Activated naive CD4-positive, alpha-beta T cell (primary cell): ENCODE measurements at places on chromosomes 3 and 15.

DNA sequence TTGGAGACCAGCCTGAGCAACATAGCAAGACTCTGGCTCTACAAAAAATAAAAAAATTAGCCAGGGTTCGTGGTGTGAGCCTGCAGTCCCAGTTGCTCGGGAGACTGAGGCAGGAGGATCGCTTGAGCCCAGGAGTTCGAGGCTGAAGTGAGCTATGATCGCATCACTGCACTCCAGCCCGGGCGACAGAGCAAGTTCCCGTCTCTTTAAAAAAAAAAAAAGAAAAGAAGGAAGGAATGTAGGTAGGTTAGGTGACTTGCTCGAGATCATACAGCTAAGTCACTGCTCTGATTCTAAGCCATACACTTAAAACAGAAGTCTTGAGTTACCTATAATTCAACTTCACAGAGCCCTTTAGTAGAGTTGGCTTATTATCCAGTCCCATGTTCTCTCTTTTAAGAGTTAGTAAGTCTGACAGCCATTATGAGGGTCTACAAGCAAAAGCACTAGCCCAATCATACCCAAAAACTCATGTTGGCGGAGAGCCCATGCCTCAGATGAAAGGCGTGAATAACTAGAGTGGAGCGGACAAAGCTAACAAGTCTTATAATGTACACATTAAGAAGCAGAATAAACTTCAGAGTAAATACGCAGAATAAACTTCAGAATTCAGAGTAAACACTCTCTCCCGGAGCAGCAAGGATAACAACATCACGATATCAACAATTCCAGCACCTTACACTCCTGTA is 768 bp downstream of the AAGAB start:
- no peak for DNase-seq

GRCh38 chr15:89787944-89788343 is 11.8 kb downstream of the MESP2 start:
- no peak for DNase-seq

DNA sequence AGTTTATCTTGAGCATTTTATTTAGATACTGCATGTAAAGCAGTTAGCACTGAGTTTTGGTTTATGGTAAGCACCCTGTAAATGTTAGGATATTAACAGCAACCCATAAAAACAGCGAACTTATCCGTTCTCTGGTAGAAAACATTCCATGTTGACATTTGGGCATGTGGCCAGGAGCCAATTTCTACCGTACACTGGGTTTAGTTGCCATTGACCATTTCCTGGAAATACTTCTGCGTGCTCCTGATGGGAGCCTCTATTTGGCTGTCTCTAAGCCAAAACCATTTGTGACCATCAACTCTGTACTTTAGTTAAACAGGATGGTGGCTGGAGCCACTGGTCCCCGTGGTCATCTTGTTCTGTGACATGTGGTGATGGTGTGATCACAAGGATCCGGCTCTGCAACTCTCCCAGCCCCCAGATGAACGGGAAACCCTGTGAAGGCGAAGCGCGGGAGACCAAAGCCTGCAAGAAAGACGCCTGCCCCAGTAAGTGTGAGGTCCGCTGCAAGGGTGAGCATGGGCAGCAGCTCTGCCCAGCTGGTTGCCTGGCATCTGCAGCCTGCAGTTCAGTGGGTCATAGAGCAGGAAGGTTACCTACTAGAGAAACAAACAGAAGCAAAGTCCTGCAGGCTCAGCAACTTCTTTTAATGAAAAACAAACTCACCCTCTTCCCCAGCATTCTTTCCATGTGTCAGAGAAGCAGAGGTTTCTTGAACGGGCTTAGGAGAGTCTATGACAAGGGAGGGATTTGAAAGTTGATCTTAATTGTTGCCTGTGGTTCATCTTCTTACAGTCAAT is 7.1 kb downstream of the THBS1 start:
- no peak for DNase-seq

DNA sequence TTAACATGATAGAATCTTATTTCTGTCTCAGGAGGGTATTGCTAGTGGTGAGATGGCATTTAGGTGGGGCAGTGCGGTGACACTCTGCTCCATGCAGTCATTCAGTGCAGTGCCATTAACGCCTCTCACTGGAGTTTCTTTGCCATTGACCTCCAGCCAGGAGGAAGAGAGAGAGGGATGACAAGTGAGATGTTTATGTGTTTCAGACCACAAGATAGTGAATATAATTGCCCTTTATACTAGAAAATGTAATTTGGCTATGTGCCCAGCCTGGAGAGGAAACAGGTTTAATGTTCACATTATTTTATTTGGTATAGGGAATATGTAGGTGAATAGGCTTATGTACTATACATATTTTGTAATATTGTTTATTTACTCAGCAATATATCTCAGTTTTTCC is 84.5 kb downstream of the ZIC1 start:
- no peak for DNase-seq

GRCh38 chr3:150144191-150144708 is 173.6 kb upstream of the PFN2 start:
- no peak for DNase-seq

DNA sequence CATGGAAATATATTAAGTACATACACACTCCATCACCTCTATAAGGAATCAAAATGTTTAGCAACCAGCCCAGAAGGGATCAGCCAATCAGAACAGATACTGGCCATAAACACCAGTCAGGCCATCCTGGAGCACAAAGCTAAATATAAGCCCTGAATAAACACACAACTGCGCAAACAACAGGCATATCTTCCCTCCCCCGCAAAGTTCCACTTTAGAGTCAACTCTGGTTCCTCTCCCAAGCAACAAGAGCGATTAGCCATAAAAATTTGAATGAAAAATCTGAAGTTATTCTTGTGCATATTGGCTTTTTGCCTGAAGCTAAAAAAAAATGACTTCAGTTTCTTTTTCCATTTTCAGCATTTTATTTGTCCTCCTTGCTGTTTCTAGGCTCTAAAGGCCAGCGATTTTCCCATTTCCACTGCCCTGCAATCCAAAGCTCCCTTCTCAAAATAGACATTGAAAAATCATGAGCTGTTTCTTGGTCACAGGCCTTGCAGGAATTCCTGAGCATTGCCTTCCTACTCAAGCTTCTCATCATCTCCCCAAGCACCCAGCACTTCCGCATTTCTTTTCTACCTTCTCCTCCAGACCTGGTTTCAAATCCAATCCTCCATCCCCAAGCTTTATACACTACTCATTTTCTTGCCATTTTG is 247.9 kb downstream of the ZMAT3 start:
- no peak for DNase-seq

DNA sequence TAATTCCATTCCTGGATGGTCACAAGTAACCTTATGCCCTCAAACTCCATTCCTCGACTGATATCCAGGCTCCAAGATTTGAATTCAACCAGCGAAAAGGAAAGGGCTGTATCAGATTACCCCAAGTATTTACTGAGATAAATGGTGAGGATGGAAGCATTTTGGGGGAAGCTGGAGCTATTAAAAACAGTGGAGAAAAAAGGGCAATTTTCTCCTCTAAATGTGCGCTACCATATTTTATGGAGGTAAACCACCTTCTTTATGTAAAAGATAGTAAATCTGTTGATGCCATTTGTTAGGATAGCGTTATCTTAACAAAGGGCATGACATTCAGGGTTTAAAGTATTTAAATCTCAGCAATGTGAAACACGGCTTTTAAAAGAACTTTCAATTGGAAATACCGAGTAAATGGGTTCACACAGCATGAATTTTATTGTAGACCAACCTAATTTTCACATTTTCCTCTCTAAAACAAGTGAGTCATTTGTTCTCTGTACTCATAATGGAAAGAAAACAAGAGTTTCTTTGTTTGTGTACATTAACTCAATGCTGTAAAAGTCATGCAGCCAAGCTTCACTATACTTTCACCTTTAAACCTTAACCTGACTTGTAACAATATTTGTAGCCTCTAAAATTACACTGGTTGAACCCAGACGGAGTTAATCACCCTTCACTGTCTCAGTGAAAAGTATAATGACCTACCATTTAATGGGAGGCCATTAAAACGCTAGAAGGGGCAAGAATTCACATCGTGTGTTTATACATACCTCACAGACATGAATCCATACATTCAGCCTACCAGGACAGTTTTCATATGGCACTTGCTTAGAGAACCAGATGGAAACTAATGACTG is 773.4 kb downstream of the ROBO1 start:
- DNase-seq: no peak

DNA sequence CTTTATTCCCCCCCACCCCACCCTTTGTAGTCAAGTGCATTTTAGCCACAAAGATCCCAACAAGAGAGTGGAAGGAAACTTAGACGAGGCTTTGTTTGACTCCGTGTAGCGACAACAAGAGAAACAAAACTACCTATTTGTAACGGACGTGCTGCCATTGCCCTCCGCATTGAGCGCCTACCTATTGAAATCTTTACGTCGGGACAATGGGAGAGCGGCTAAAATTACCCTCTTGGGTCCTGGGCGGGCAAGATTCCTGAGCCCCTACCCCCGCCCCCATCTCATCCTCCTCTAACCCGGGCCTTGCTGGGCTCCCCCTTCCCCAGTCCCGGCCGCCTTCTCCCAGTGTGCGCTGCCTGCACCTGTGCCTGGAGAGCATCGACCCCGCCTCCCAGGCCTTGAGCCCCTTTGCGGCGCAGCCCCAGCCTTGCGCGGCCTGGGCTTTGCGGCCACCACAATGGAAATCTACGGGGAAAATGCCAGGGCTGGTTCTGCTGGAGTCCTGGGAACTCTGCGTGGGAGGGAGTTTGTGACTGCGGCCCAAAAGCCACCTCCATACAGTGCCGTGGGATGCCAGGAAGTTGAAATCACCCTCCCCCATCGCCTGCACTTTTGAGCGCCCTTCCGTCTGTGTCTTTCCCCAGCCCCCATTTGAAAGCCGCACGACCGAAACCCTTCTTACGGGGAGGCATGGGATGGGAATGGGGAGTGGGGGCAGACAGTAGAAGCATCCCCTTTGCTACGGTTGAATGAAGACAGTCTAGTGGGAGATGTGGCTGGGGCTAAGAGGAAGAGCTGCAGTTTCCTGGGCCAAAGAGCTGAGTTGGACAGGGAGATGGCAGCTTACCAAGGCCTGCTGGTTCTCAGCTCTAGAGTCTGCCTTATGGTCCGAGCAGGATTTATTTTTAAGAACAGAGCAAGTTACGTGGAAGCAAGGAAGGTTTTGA is 1.1 kb upstream of the SOX2 start:
- no peak for DNase-seq

GRCh38 chr3:155805802-155806618 is at the start of gene C3orf33:
Gene C3orf33 (minus strand): TSS chr3:155806278. CDS start chr3:155806252, 26 bp downstream.
- DNase-seq: peak; percentile 50

- DNase-seq: no peak
These were observed 30.8 kb downstream of the MUC20 start for GRCh38 chr3:195751560-195751959.

DNA sequence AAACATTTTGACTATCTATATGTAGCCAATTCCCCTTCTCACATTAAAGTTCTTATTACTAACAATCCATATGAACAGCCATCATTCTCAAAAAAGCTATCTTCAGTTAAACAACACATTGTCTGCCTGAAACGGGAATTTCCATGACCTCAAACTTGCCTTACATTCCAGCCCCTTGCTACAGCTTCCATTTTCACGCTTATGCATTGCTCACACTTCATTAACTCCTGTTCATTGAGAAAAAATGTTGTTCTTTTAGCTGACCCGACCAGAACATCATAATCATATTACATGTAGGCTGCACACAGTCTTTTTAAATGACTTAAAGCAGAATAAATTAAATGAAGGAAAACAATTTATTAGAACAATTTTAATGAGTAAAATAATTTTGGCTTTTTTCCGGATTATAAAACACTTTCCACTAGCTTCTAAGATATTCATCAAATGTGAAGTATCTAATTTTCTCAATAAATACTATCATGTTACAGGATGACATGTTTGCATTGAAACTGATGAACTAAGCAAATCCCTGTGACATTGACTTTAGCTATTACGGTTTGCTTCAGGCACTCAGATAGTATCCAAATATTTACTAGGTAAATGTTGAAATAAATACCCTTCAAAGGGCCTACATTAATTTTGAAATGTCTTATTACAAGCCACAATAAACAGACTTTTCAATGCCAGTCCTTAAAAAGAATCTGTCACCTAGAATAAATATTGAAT is 49.9 kb downstream of the P3H2 start:
- DNase-seq: no peak

- DNase-seq: no peak
These were observed 11.8 kb downstream of the AAGAB start for GRCh38 chr15:67242708-67243111.

DNA sequence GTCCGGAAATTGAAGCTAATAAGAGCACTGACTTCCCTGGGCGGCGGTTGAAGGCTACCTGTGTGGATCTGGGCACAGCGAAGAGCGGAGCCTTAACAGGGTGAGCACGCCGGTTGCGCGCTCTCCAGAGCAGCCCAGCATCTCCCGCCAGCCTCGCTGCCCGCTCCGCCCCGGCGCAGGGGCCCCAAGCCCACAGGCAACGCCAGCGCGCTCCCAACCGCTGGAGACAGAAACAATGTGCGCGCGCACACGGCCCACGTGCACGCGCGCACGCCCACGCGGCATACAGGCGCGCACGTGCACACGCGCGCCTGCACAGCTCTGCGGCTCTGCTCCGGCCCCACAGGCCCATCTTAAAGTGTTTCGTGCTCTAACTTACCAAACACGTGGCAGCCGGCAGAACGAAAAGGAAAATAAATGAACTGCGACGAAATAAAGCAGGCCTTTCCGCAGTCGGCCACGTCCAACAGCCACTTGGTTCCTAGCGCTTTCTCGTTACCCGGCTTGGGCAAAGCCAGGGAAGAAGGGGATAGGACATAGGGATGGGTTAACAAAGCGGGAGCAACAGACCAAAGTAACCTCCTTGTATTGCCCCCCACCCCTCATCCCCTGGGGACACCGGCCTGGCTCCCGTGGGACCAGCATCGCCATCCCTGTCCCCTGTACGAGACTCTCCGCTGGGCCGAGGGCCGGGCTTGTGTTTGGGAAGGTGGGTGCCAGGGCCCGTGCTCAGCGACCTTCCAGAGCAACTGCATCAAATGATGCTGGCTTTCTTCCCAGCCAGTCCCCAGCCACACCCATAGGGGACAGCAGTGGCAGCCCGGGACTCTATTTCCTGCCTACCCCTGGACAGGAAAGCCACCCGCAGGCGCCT is 203.7 kb downstream of the ABHD5 start:
- DNase-seq: no peak

- no peak for DNase-seq
These were observed 945.1 kb downstream of the ROBO1 start for GRCh38 chr3:78822726-78823125.

DNA sequence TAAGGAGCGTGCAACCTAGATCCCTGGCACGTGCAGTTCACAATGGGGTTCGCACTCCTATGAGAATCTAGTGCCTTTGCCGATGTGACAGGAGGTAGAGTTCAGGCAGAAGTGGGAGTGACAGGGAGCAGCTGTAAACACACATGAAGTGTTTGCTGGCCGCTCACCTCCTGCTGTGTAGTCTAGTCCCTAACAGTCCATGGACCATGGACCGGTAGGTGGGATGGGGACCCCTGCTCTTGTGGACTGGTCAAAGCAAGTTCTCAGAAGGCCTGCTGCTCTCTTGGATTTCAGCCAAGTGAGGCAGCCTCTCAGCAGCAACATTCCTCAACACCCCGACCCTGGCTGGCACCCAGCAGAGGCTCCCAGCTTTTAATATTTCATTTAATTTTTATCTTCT is 58.2 kb upstream of the SNRPA1 start:
- DNase-seq: no peak
